ENCODE measurements at places on chromosomes 7 and 10.
A peak's percentile ranks its signal among the peaks of the same experiment; 100 is the strongest.

GRCh38 chr10:58385784-58386112 lies 538 bp downstream of the TFAM start:
- peak; percentile 8 for DNase-seq

DNA sequence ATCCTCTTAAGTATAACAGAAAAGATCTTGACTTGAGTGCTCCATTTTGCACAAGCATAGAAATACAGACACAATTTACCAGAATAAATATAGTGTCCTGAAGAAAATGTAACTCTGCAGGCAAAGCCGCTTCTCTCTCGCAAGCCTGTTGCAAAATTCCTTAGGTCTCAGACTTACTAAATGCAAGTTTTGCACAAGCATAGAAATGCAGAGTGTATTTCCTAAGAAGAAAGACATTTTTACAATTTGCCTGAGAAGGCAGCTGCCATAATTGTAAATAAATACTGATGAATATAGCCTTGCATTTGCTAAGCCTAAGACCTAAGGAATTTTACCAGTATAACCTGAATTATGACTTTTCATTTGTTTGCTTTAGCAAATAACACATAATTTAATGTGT lies 67.1 kb downstream of the AGMO start:
- DNase-seq: no peak

DNA sequence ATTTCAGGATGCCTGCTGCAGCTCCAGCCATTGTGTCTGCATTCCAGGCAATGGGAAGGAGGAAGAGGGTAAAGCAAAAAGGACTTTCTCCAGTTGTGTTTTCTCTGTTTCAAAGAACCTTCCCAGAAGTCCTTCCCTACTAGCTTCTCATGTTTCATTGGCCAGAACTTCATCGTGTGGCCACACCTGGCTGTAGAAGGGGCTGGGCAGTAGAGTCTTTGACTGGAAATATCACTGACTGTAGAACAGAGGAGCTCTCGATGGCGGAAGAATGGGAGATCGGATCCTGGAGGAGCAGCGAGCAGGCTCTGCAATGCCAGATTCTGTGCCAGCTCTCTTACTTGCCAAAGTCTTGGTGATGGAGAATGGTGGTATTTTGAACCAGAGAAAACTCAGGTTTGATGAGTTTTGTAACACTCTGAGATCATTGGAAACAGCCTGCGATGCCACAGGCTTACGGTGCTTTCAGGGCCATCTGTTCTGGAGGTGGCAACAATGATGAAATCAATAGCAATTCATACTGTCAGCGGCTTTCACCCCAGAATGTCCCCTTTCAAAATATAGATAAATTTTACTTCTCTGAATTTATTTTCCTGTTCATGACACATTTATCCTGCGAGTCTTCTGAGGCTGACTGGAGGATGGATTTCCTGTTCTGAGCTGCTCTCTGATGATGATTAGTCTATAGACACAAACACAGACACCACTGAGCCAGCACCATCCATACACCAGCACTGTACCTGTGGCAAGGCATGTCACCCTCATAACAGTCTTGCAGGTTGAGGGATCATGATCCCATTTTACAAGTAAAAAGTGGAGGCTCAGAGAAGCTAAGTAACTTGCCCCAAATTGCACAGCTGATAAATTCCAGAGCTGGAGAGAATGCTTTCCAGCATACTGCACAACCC lies 204.2 kb downstream of the EMX2 start:
- DNase-seq: no peak

DNA sequence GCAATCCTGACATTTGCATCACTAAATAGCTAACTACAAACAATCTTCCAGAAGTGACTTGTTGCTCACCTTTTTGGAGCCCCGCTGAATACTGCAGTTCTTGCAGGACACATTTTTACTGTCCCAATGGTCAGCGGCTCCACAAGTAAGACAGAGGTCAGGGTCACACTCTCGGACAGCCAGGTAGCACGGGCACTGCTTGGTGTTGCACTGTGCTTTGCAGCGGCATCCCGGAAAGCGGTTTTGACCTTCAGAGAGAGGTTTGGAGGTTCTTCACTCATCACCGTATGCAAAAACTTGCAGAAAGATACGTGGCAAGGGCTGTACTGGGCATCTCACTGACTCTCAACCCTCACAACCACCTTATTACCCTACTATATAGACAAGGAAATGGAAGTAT lies 70.2 kb downstream of the EZH2 start:
- DNase-seq: no peak

- no peak for DNase-seq
Observed at GRCh38 chr10:1610986-1611770, 126.1 kb downstream of the ADARB2 start.

DNA sequence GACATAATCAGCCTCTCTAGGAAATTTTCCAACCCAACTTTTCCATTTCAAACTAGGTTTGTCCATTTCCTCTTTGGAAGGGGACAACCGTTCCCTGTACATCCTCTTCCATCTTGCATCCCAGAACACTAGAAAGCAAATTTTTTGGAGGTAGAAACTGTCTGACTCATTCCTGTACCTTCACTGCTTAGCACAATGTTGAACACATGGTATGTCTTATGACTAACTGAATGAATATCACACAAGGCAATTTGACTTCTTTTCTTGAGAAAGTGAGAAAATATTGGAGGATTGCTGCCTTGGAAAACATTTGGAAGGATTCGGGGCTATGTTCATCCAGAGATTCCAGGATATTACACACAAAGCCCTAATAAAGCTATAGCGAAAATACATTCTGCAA lies 289.1 kb downstream of the FGFR2 start:
- DNase-seq: no peak

DNA sequence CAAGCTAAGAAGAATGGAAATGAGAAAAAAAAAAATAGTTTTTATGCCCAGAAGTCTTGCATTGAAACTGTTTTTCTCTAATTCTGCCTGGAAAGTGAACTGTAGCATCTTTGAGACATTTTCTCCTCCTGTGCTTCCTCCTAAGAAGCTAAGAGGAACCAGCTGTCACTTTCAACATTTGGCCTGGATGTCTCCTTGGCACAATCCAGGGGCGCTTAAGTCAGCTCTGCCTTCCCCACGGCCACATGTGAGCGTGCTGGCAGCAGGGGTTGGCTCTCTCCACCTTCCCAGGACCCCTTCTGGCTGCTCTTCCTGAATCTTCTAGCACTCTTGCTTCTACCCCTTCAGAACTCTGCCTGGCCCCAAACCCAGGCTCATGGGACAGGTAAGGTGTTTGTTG lies 289.6 kb upstream of the ADARB2 start:
- no peak for DNase-seq

DNA sequence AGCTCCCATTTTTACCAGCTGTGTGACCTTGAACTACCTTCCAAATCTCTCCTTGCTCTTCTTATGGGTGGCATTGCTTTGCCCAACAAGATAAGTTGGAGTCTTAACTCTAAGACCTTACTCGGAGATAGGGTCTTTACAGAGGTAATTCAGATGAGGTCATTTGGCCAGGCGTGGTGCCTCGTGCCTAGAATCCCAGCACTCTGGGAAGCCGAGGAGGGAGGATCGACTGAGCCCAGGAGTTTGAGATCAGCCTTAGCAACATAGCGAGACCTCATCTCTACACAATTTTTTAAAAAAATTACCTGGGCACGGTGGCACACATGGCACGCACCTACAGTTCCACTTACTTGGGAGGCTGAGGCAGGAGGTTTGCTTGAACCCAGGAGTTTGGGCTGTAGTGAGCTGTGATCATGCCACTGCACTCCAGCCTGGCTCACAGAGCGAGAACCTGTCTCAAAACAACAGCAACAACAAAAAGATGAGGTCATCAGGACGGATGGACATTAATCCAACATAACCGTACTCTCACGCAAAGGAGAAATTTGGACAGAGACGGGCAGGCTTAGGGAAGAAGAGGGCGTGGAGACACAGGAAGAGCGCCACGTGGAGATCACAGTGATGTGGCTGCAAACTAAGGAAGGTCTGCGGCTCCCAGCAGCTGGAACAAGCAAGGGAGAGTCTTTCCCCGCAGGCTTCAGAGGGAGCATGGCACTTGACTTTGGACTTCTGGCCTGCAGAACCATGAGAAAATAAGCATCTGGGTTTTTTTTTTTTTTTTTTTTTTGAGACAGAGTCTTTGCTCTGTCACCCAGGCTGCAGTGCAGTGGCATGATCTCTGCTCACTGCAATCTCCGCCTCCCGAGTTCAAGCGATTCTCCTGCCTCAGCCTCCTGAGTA lies 122.3 kb upstream of the CARD11 start:
- no peak for DNase-seq

DNA sequence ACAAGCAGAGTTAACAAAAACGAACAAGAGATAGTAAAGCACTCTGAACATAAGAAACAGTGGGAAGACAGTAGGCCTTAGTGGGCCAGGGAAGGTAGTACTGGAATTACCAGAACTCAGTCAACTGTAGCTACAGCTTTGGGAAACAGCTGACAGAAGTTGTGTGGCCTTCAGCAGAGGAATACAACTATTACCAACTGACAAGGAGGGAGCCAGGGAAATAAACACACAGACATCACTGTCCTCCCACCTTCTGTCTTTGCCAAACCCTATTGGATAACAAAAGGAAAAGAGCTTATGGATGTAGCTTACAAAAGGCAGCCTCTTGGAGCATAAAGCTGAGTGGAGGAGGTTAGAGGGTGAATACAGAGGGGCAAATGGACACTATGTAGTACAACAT lies 15.4 kb downstream of the MICU1 start:
- DNase-seq: no peak

DNA sequence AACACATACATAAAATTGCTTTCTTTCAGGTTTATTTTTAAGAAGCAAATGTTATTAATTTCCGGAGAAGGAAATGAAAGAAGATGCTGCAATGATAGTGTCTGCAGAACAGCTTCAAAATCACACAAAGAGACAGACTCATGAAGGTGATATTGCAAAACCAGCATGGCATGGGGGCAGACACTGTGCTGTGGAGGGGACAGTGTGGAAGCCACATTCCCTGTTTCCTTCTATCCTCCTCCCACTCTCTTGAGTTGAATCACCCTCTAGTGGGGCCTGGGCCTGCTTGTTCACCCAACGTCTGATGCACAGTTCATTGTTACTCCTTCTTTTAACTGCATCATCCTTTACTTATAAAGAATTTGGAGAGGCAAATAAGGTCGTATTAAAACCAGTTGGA lies 104.0 kb upstream of the INSIG1 start:
- no peak for DNase-seq

DNA sequence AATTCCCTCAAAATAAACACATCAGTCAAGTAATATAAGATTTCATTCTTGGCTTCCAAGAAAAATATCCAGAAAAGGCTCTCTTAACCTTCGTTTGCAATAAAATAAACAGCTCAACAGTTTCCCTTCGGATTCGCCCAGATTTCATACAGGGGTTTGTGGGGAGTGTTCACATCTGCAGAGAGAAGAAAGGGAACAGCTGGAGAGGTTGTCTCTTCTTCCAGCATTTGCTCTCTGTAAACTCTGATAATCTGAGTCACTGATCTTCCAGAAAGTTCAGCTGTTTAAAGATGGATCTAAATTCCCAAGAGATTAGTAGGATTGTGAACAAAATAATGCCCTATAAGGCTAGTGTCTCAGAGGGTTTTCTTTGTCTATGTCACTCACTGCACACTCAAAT lies 277.9 kb downstream of the HPSE2 start:
- no peak for DNase-seq

- no peak for DNase-seq
Observed at GRCh38 chr10:75050149-75050919, 61.1 kb upstream of the SAMD8 start.

- DNase-seq: no peak
Observed at GRCh38 chr7:149459201-149459539, 1.7 kb downstream of the ZNF777 start.

- DNase-seq: no peak
Observed at GRCh38 chr7:130959743-130960207, 225.8 kb upstream of the KLF14 start.

DNA sequence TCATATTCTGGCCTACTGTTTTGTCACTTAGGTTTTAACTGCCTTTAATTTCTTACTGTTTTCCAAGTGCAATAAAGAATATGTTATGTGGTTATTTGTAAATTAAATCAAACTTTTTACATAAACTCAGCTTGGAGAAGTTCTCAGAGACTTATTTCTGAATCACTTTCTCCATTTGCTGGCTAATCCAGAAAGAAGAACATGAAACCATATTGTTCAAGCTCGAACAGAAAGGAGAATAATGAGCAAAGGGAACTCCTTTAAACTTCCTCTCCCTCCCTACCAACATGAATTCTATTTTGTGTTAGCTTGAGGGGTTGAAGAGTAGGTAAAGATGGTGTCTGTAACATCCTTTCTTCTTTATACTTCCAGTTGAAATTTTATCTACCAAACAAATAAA lies 52.3 kb downstream of the SHTN1 start:
- DNase-seq: no peak

DNA sequence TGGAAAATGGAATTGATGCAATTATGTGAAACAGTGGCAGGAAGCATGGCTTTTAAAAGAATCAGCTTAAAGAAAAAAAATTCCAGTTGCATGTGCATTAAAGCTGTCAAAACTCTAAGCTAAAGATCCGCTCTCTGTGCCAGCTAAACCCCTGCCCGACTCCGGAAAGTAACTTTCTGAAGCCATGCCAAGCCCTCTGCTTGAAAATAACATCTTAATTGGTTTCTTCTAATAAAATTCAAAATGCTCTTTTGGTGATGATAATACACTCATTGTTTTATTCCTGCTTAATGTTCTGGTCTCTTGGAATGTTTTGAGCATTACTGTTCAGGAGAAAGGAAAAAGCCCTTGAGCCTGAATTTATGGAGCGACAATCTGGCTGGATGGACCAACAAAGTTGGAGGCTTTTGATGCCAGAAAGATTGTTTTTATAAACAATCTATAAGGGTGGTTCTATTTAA lies 11.7 kb downstream of the SEMA3C start:
- DNase-seq: no peak

DNA sequence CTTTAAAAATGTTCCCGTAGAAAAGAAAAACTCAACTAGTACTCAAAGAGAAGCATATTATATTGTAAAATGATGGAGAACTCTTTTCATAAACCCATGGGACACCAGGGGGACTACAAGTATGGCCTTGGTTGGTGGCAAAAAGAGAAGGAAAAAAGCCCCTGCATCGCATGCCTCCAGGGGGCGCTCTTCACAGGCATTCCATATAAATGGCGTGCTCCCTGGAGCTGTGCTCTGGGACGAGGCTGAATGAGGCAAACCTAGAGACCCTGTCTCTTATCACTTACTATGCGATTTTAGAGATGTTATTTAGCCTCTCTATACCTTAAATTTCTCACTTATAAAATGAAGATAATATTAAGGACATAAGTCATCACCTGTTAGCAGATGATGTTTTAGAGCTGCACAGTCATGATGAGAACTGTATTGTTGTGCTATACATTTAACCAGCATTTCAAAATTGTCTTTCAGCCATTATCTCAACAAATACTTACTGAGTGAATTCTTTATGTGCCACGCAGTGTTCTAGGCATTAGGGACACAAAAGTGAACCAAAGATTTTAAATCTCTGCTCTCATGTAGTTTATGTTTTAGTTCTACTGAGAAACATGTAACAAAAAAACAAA lies 105.8 kb downstream of the ARHGAP21 start:
- no peak for DNase-seq

- DNase-seq: no peak
Observed at GRCh38 chr10:80487791-80488538, 33.9 kb downstream of the TSPAN14 start.

- DNase-seq: no peak
Observed at GRCh38 chr7:114835861-114836260, 86.0 kb upstream of the MDFIC start.
